SK-N-DZ (cell line): ENCODE measurements at places on chromosomes 5 and 9.

GRCh38 chr5:141483902-141484301 lies 928 bp upstream of the PCDHGC4 start:
- DNase-seq = no peak

DNA sequence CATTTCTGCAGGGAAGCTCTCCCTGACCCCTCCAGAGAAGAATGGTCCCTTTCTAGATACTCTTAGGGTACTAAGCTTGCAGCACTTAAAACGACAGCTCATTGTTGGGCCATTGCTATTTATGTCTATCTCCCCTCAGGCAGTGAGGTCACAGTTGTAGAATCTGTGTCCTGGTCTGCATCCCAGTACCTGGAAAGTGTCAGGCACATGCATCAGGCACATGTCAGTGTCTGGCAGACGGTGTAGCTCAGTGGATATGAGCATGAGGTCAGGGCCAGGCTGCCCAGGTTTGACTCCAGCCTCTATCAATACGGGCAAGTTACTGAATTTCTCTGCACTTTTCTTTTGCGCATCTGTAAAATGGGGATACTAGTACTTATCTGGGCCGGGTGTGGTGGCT lies 22.2 kb upstream of the EEIG1 start:
- DNase-seq = peak; percentile 48

- no peak for DNase-seq
Measured at GRCh38 chr9:35872505-35872904, 2.3 kb upstream of the OR13J1 start.

DNA sequence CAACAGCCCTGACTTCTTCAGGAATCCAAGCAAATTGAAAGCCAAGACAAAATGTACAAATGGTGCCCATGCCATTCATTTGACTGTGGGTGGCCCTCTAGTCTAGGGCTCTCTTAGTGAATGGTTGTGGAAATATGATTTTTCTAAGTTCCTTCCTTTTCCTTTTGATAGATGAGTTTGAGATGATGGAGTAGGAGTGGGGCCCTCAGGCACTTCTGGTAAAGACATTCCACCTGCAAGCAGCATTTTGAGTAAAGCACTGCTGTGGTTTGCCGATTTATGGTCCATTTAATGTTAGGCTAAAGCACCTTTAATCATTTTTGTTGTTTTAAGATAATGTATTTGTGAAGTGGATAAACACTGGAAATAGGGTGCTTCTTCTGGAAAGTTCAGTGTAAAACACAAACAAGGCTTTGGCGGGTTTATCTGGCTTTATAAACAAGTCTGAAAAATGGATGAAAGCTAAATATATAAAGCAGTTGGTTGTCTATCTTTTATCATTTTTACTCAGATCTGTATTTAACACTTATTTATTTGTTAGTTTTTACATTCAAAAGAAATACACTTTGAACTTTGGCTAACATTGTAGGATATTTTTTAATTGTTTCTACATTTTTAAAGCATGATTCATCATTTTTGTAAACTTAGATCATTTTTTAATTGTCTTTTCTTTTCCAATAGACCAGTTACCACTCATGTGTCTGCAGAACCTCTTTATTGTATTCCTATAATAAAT lies 213.5 kb downstream of the PJA2 start:
- no peak for DNase-seq

DNA sequence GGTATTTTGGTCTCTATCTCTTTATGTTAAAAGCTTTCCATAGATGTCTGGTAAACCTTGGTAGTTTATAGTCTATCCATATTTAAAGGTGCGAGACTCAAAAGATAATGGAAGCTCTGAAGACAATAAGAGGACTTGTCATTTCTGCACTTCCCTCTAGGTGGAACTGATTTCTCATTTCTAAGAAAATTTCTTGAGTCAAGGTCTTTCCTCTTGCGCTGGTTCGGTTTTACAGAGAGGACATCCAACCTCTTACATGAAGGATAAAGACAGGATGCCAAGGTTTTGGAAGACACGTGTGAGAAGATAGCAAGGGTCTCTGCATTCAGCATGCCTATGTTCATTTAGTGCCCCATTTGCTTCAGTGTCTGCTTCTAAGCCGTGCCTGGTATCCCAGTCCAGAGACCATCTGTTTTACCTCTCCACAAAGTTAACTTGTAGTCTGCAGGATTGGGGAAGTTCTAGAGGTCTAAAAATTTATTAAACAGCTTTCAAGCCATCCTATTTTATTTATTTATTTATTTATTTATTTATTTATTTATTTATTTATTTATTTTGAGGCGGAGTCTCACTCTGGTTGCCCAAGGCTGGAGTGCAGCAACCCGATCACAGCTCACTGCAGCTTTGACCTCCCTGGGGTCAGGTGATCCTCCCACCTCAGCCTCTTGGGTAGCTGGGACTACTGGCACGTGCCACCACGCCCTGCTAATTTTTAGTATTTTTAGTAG lies 41.6 kb downstream of the KIAA1191 start:
- DNase-seq = no peak

DNA sequence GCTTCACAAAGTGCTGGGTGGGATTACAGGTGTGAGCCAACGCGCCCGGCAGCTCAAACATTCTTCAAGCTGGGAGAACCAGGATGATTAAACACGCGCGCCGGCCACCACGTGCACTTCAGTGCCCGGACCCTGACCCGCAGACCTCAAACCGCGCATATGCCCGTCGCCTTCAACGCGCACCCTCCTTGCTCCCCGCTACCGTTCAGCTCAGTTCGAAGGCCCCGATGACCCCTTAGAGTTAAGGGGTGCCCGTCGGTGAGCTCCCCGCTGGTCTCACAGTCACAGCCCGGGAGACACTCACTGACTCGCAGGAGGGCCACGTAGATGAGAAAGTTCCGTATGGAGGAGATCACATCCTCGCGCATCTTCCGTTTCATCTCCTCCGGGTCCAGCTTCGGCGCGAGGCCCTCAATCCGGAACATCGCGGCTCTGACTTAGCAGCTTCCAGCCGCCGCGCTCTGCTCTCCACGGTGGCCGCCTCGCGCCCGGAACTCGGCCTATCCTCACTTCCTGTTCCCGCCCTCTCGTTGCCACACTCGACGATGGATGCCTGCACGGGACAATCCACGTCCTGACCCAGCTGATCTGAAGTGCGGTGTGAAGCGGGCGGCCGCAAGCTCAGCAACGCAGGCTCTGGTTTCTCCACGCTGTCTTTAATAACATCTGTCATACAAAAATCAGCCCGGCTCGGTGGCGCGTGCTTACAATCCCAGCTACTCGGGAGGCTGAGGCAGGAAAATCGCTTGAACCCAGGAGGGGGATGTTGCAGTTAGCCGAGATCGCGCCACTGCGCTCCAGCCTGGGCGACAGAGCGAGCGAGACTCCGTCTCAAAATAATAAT lies at the start of gene TOMM5:
TOMM5 (minus strand) TSS at position 490 of the 844 bp plus-strand sequence; CDS start at position 425, 65 bp downstream.
- peak; percentile 94 for DNase-seq

DNA sequence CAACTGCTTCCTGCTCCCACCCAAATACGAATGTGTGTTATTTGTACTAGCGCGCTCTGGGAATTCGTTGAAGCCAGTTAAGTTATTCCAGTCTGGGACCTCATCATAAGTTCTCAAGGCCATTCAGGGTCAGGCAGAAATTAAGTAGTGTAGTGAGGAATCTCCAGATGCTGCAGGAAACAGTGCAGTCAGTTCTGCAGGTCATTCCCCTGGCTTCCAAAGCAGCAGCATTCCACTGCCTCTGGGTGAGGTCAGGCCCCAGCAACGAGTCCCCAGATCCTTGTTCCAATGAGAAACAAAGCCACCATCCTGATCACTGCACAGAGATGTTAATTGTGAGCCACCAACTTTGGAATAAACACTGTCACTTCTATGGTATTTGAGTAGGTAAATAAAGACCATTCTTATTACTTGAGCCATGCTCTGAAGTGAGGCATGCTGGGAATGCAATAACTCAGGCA lies 33.1 kb downstream of the SVEP1 start:
- DNase-seq = no peak

GRCh38 chr5:135693371-135693955 lies 114.7 kb upstream of the CXCL14 start:
- no peak for DNase-seq

- DNase-seq = peak; percentile 36
Measured at GRCh38 chr5:122156724-122157325, 27.5 kb downstream of the ZNF474 start.

DNA sequence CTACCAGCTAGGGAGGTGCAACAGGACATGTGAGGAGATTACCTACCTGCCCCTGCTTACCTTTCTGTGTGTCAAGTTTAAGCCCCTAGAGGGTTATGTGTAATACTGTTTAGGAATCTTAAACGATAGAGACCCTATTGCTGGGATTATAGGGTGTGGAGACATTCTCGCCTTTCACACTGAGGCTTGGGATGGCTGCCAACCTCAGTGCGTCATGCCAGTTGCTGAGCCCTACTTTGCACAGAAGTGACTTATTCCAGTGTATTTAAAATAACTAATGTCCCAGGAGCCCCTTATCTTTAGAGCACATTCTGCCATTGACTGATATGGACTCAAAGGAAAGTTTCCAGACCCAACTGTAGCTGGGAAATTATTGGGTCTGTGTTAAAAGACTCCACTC lies 76.6 kb upstream of the XPA start:
- DNase-seq = no peak

- DNase-seq = no peak
Measured at GRCh38 chr9:130233587-130233945, 32.0 kb upstream of the HMCN2 start.

DNA sequence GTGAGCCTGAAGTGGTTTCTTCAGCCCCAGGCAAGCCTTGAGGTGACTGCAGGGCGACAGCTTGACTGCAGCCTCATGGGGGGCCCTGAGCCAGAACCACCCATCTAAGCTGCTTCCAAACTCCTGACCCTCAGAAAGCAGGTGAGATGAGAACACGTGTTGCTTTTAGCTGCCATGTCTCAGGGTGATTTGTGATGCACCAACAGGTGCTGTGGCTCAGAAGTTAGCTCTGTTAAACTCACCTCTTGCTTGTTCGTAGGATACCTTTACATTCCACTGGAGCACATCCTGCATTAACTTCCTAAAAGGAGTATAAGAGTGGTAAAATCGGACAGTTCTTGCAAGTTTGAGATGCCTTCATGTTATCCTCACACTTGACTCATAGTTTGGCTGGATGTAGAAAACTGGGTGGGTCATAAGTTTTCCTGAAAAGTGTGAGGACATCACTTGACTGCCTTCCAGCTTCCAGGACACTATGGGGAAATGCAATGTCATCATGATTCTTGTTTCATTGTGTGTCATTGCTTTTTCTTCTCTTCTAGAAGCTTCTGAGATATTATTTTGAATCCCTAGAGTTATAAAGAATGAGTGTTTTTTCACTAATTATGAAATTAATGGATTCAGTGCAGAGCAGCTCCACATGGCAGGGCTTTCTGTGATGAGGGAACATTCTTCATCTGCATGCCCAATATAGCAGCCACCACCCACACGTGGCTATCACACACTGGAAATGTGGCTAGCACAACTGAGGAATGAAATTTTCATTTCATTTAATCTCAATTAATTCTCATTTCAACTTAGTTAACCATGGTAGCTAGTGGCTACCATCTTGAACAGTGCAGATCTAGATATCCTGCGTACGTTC lies 92.3 kb downstream of the HSD17B3 start:
- DNase-seq = no peak

DNA sequence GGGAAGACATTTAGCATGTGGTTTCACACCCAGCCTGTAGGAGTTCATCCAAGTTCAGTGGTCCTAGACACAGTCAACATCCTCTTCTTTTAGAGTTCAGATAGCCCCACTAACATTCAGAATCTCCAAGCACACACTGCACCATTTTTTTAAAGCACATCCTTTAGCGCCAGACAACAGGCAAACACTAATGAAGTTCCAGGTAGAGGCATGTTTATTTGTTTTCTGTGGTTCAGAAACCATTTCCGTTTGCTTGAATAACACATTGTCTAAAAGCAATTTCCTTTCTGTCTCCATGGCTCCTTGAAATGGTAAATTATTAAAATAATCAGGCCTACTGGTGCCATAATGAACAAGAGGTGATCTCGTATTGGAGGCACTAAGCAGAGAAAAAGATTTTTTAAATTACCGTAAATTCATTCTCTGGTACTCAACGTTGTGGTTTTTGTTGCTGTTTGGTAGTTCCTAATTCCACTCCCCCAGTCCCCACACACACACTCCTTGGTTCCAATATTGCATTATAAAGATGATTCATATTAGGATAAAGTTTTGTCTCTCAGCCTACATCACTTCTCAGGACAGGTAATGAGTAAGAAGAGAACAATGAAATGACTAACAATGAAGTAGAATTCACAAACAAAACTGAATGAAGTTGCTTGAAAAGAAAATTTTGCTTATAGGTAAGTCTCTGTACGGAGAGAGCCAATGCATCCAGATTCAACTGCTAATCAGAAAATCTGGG lies 153.1 kb downstream of the PCSK1 start:
- DNase-seq = no peak

GRCh38 chr9:17862101-17862500 lies 283.2 kb downstream of the SH3GL2 start:
- DNase-seq = no peak

DNA sequence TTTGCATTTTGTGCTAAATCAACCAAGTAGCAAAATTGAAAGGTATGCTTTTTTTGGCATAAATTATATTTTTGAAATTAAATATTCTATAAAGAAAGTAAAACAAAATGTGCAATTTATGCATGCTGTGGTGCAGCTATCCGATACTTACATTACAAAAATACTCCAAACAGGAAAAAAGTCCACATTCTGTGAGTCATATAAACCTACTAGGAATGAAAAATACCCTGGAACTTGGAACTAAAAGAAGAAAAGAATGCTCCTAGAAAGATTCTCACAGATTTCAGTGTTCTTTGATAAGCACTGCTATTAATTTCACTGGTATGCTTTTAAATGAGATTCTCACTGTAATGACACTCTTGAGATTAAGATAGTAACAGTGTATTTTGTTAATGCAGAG lies 92.6 kb downstream of the OSMR start:
- no peak for DNase-seq

DNA sequence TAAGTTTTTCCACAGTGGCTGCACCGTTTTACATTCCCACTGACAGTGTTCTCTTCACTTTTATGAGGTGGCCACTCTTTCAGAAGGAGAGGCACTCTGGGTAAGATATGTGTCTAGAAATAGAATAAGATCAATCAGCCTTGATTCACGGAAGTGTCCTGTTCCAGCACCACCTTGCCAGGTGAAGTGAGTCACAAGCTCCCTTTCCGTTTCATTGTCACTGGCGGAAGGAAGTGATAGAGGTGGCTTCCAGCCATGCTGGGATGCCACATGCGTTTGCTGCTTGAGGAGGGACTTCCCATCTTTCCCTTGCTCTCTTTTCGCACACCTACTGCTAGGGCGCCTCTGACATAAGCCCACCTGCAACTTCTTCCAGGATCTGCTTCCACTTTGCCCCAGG lies 217.1 kb downstream of the PIK3R1 start:
- no peak for DNase-seq

DNA sequence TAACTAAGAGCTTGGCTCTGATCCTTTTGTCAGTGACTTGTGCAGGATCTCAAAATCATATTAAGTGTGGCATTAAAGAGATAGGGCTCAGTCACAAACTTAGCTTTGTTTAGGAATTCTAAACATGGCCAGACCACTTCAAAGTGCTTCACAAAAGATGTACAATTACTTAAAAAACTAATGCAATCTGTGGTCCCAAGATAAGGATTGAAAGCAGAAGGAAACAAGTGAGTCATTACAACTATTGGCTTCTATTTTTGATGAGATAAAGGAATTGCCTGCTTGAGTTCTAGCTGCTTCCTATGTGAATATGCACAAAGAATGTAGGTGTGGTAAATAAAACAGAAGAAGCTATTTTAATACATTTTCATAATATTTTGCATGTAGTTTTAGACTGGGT lies 44.9 kb upstream of the SLC12A2 start:
- peak; percentile 33 for DNase-seq

- DNase-seq = no peak
Measured at GRCh38 chr5:94153736-94154450, 412.5 kb upstream of the POU5F2 start.

GRCh38 chr9:6566409-6567139 lies 79.0 kb downstream of the GLDC start:
- no peak for DNase-seq

- DNase-seq = no peak
Measured at GRCh38 chr9:131179561-131180219, 54.3 kb downstream of the NUP214 start.
